ENCODE measurements at places on chromosomes 6 and 20. TPM values are rescaled to one million over a fixed set of nuclear protein-coding genes. Genes with fewer than 3 reads are reported as not detected.
A peak's percentile ranks its signal among the peaks of the same experiment; 100 is the strongest.

Gene GLP1R
- total RNA-seq, result not detected

Gene MAFB
- total RNA-seq, result 2.2 TPM

Gene GTSF1L
- total RNA-seq, result not detected

Gene ZMYND8
- total RNA-seq, result 47.7 TPM

Gene KHDC1
- 1.7 TPM for total RNA-seq

Gene MMP24
- total RNA-seq, result 0.12 TPM

DNA sequence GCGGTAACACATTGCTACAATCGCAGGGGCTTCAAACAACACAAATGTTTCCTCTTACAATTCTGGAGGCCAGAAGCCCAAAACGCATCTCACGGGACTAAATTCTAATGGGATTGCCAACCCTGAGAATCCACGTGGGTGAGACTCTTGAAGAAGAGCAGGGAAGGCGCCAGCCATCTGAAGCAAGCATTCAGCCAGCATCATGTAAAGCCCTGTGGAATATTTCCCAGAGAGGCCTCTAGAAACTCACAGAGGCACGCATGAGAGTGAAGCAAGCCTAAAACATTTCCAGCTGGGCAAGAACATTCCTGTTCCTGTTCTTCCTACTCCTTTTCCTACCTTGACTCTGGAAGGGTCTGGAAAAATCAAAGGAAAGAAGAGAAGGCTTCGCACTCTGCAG is 19.6 kb upstream of the FNDC1 start:
- no peak for DNase-seq

DNA sequence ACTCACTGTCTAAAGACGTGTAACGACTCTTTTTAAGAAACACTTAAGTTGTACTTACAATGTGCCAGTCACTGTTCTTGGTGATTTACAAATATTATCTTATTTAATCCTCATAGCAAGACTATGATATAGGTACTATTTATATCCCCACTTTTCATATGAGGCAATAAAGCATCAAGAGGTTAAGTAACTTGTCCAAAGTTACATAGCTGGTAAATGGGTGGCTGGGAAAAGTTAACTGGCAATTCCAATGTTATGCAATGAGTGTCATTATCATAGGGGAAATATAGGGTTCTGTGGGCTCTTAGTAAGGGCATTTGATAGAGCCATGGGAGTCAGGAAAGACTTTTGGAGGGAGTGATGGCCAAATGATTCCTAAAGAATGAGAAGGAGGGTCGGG is 21.4 kb upstream of the RIPOR2 start:
- DNase-seq, result no peak

DNA sequence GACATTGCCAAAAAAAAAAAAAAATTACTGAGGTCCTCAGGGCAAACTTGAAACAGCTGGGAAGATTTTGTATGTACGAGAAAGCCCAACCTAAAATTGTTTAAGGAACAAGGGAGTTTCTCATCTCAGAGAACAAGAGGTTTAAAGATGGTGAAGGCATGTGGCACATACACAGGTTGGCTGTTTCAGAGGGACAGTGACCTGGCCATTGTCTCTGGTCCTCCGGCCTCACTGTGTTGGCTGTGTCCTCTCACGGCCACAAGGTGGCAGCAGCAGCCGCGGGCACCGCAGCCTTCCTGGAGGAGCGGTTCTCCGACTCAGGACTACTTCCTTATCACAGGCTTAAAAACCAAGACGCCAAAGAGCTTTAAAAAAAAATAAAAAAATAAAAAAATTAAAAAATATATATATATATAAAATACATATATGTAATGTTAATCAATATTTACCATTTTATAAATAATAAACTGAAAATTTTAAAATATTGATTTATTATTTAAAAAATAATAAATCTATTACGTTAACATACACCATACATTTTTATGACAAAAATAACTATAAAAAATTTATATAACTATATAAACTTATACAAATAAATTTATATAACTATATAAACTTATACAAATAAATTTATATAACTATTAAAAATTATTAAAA is 52.8 kb downstream of the GTF2H5 start:
- peak; percentile 67 for DNase-seq

- DNase-seq, result no peak
Observed at GRCh38 chr20:4110885-4111284, 95.5 kb upstream of the RNF24 start.

- no peak for DNase-seq
Observed at GRCh38 chr6:1216488-1216974, 95.4 kb upstream of the FOXQ1 start.

- DNase-seq, result no peak
Observed at GRCh38 chr6:44430326-44430725, 42.8 kb downstream of the CDC5L start.

Data from CD4-positive, alpha-beta memory T cell (primary cell).